Activated T-helper 2 cell treated with anti-CD3 and anti-CD28 coated beads, Interferon-gamma antibody, Interleukin-2, Interleukin-4, amounts not matched to agents 10 μg/mL and 5 μg/mL and 100 μg/mL, durations not matched to agents 14 hours and 24 hours and 36 hours (primary cell): ENCODE measurements at places on chromosomes 6 and 20.

DNA sequence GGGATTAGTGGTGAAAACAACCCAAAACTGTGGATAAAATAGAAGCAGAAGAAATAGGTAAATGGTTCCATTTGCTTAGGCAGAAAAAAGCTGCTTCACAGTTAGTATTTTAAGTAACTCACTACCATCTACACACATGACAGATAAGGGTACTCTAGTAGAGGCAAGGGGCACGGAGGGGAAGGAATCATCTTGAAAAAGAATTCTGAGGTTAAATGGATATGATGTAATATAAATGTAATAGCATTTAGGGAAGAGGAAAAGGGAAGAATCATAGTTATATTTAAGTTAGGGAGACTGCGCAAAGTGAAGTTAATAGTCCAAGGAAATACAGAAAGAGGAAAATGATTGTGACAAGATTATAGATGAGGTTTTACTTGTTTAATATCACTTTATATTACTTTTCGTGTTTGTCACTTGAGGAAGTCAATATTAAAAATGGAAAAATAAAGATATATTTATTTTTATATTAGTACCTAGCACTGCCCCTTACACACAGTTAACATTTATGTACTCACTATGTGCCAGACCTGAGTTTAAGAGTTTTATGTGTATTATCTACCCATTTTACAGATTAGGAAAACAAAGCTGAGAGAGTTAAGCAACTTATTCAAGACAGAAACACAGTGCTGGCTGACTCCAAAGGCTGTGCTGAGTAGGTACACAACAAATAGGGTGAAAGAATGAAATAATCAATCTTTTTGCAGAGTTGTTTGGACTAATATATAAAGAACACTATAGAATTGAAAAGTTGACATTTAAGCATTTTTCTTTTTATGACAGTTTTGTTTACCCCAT is 128.1 kb downstream of the REV3L start:
- DNase-seq = no peak

- no peak for DNase-seq
Observed at GRCh38 chr6:11714798-11715285, 63.8 kb downstream of the ADTRP start.

- no peak for DNase-seq
Observed at GRCh38 chr6:16944596-16944995, 157.3 kb upstream of the STMND1 start.

DNA sequence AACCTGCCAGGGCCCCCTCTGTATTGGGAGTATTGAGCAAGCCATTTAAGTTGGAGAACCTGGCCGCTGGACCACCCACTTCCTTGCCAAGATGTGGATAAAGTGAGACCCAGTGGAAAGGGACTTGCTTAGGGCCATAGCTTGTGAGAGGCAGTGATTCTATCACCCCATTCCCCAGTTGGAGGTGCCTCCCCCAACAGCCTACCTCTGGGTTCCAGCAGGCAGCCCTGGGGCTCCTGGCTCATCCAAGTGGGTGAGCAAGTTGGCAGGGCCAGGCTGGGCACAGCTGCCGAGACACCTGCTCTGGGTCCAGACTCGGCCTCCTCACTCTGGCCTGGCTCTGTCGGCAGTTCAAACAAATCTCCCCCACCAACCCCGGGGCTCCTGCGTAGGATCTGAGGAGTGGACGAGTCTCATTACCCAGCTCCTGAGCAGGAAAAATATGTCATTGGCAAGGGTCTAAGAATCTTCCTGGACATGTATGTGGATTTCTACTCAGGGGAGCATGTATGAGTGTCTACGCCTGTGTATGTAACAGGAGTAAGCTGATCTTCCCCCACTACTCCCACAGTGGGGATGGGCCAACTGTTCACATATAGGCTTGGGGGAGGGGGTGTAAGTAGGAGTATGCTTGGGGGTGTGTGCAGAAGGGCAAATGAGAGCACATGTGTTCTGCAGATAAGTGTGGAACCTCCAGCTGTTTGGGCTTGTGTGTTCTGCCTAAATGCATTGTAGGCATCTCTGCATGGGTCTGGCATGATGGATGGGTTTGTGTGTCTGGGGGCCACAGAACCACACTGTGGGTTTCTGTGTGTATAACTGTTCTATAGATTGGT is 1.9 kb downstream of the ID1 start:
- no peak for DNase-seq

GRCh38 chr6:16803294-16804200 is 42.3 kb upstream of the ATXN1 start:
- DNase-seq = no peak

GRCh38 chr6:159759645-159760044 is 2.2 kb upstream of the ACAT2 start:
- no peak for DNase-seq

DNA sequence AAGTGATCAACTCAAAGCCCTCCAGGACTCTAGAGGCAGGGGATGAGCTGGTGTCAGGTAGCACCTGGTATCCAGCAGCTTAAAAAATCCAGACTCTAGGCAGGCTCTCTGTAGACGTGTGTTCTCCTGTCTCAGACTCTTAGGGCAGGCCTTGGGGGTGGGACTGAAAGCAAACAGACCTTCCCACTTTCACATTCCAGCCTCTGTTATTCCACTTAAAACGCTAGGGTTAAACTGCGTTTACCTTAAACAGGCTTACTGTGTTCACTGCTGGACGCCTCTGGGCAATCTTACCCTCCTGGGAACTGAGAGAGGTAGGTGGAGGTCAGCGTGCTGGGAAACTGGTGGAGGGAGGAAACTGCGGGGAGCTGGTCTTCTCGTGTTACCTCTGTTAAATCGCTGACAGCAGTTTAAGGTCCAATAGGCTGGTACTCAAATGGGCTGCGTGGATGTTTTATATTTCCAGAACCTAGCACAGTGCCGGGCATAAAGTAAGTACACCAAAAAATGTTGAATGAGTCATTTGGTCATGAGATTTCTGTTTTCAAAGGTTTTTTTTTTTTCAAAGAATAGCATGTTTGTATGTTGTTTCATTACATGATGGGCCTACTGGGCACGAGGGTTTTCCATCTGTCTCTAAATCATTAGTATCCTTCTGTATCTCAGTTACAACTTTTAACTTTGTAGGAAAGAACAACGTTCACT is at the start of gene GCNT2:
Gene GCNT2 (plus strand): TSS at position 248 of the 705 bp plus-strand sequence. CDS start 7,561 bp downstream, outside the sequence.
- no peak for DNase-seq

GRCh38 chr6:111823831-111824607 is 49.2 kb downstream of the FYN start:
- no peak for DNase-seq

GRCh38 chr6:170247178-170247701 is 43.6 kb downstream of the DLL1 start:
- no peak for DNase-seq

- no peak for DNase-seq
Observed at GRCh38 chr6:146224988-146225387, 196.1 kb downstream of the GRM1 start.

GRCh38 chr6:136438441-136438840 is 111.8 kb downstream of the MAP7 start:
- no peak for DNase-seq

- DNase-seq = peak; percentile 68
Observed at GRCh38 chr6:142945049-142945445, at the start of gene HIVEP2. Gene HIVEP2 (minus strand): TSS chr6:142945176. CDS start chr6:142774738, 170,438 bp downstream.

DNA sequence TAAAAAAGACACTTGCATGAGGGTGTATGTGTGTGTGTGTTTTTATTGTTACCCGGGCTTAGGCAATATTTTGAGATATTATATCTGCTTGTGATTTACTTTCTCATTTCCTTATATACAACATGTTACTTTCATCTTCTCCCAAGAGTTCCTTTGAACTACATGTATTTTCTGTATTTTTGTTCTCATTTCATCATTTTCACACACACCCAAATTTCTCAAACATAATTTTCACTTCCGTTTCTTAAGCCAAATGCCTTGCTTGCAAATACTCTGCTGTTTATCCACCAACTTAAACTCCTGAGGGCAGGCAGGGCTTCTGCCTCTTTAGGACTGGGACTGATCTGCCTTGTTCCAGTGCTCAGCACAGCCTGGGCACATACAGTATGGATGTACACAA is 69.3 kb upstream of the FYN start:
- DNase-seq = no peak

DNA sequence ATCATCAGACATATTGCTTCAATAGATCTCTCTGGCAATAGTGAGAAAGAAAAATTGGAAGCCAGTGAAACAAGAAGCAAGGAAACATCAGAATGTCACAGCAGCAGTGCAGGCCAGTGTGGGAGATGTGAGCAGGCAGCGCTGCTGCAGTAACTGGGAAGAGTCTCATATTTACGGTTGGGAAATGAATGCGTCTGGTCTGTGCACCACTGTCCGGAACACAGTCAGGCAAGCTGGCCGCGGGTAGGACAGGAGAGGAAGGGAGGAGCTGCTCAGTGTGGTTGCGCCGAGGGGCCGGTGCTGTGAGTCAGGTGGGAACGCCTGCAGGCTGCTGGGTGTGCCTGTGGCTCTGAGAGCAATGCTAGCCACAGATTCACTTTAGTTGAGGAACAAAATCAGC is 6.4 kb upstream of the PSMG4 start:
- no peak for DNase-seq

DNA sequence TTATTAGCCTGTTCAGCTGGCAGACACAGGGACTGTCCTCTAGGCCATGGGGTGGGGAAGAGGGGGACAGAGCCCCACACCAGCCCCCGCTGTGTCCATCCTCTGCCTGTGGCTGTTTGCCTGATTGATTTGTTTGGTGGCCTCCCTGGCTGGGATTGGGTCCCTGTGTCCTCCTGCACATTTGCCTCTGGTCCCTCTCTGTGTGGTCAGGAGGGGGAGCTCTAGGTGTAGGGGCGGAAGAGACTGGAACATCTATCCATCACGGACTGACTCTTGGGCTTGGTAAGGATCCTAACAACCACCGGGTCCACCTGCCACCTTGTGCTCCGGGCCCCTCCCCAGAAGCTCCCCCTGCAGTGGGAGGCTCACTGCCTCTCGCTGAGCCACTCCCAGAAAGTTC is 38.4 kb upstream of the CCDC167 start:
- no peak for DNase-seq

- no peak for DNase-seq
Observed at GRCh38 chr6:8858854-8859331, 423.5 kb upstream of the SLC35B3 start.

DNA sequence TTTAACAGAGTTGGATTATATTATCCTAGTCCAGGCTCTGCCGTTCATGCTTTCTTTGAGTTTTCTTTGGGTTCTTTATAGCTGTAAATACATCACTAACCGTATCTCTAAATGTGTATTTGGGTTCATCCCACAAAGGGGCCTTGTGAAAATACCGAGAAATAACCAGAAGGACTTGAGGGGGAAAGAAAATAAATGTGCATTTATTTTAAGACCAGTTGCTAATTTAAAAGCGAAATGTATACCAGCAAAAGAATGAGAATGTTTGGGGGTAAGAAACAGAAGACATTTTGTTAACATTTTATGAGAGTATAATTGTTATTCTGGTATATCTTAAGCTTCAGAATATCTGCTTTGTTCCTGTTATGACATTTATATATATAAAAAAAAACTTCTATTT is 38.9 kb downstream of the LRRN4 start:
- DNase-seq = no peak

- DNase-seq = peak; percentile 75
Observed at GRCh38 chr6:20403766-20404640, 2.3 kb downstream of the E2F3 start.

GRCh38 chr6:132135409-132135808 is 184.2 kb upstream of the CCN2 start:
- no peak for DNase-seq

DNA sequence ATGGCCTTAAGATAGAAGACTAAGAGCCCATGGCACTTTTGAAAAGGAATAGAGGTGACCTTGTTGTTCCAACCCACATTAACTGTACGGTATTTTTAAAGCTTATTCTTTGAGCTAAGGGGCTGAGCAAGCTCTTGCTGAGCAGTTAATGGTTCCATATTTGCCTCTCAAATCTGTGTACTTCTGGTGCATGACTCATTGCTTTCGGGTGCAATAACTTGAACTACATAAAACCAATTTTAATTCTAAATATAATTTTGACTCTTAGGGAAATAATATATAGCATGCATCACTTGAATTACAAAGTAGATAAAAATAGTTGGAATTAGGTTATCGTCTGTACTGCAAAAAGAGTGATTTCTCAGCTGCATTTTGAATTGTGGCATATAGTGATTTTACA is 348.1 kb upstream of the CITED2 start:
- DNase-seq = no peak

- no peak for DNase-seq
Observed at GRCh38 chr6:112639391-112639831, 292.3 kb downstream of the RFPL4B start.

DNA sequence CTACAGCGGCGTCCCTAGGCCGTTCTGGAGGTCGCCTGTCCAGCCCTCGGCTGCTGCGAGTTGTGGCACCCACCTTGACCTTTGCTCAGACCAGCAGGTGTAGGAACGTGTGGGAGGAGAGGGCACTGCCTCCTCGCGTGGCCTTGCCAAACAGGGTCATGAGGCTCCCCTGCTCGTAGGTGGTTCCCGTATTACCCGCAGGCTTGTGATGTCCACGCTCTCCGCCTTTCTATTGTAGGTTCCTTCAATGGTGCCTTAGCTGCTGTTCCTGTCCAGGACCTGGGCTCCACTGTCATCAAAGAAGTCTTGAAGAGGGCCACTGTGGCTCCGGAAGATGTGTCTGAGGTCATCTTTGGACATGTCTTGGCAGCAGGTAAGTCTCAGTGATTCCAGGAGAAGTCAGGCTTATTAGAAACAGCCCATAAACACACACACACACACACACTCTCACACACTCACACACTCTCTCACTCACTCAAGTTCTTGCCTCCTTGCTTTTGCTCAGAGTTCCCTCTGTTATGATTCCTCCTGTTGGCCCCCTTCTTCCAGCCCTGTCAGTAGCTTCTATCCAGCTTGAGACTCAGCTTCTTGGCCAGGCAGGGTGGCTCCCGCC is 942 bp downstream of the ACAT2 start:
- peak; percentile 24 for DNase-seq

DNA sequence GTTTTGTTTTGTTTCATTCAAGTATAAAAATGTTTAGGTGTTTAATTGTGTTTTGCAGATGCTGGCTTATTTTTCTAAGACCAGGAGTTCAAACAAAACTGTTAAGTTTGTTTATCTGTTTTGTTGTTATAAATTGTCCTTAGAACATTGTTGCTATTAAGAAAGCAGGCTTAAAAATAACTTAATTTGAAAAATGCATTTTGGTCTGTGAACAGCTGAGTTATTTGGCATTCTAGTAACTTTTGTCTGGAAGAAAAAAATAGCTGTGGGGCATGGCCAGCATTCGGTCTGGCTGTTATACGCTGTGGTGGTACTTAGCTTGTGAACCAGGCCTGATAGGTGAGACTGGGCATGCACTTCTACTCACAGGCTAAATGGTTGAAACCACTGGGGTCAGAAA is 37.8 kb downstream of the SLX4IP start:
- DNase-seq = no peak

- DNase-seq = peak; percentile 51
Observed at GRCh38 chr6:135909737-135910387, 58.4 kb downstream of the PDE7B start.
